ENCODE measurements at places on chromosomes 13 and 19. TPM values are rescaled to one million over a fixed set of nuclear protein-coding genes. Genes with fewer than 3 reads are reported as not detected.

Gene CDC42EP5
- total RNA-seq = 46.9 TPM

Gene NLRP7
- total RNA-seq = not detected

Gene FAM174C
- 107 TPM for total RNA-seq

Gene COL4A1
- total RNA-seq = 965 TPM

Gene ZNF737
- 4.5 TPM for total RNA-seq

Gene JAK3
- 4.7 TPM for total RNA-seq

Gene ZNF66
- total RNA-seq = 0.80 TPM

Gene SMIM17
- not detected for total RNA-seq

Gene KLK15
- total RNA-seq = not detected

Gene MEIOSIN
- total RNA-seq = not detected

Gene NLRP9
- total RNA-seq = not detected

Gene CYP4F8
- total RNA-seq = not detected

Gene UGGT2
- 16.6 TPM for total RNA-seq

All from mammary microvascular endothelial cell (primary cell).